GOT3 (cell line): ENCODE measurements at places on chromosomes 6 and 20.
A peak's percentile ranks its signal among the peaks of the same experiment; 100 is the strongest.

GRCh38 chr6:160102956-160103824 is 18.4 kb upstream of the SLC22A1 start:
- no peak for DNase-seq

- no peak for DNase-seq
These were observed 38.0 kb downstream of the PKHD1 start for GRCh38 chr6:52049252-52050050.

- no peak for DNase-seq
These were observed 59.8 kb downstream of the SHPRH start for GRCh38 chr6:145904391-145904790.

DNA sequence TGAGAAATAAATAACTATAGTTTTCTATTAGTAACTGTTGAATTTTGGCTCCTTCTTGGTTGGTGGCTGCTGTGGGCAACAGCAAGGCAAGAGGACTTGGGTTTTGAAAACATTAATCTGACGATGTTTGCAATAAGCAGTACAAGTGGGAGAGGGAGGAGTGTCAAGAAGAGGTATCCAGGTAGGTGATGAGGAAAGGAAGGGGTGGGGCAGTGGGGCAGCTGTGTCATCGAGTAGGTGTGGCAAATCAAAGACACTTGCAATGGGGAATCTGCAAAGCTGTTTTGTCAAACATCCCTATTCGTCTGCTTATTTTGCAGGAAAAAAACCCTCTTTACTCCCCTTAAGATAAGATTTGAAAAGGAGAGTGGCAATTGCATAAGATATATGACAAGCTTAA is 171.9 kb upstream of the MAP3K7 start:
- no peak for DNase-seq

DNA sequence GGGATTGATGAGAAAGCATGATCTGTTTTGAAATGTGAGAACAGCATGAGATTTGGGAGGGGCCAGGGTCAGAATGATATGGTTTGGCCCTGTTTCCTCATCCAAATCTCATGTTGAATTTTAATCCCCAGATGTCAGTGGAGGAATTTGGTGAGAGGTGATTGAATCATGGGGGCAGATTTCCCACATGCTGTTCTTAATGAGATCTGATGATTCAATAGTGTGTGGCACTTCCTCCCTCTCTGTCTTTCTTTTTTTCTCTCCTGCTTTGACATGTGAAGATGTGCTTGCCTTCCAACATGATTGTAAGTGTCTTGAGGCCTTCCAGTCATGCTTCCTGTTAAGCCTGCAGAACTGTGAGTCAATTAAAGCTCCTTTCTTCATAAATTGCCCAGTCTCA is 1060.3 kb upstream of the CITED2 start:
- no peak for DNase-seq

GRCh38 chr6:18457065-18457737 is 70.1 kb downstream of the RNF144B start:
- no peak for DNase-seq

DNA sequence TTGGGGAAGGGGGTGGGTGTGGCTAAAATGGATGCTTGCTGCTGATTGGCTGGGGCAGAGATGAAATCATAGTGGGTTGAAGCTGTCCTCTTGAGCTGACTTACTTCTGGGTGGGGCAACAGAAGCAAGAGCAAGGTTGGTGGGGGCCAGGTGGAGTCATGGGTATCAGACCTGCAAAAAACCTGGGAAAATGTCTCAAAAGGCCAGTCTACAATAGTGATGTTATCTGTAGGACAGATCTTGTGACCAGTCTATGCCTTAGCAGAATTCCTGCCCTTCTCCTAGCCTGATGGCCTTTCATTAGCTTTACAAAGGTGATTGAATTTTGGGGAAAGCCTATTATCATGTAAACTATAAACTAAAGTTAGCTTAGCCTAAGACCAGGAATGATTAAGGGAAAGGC is 945.7 kb downstream of the KIF16B start:
- DNase-seq, result no peak

GRCh38 chr6:30884521-30885480 is 482 bp downstream of the DDR1 start:
- no peak for DNase-seq

- DNase-seq, result no peak
These were observed 126.5 kb downstream of the CDK19 start for GRCh38 chr6:110688661-110689268.

- peak; percentile 42 for DNase-seq
These were observed 75.7 kb downstream of the SYNJ2 start for GRCh38 chr6:158057213-158057987.

DNA sequence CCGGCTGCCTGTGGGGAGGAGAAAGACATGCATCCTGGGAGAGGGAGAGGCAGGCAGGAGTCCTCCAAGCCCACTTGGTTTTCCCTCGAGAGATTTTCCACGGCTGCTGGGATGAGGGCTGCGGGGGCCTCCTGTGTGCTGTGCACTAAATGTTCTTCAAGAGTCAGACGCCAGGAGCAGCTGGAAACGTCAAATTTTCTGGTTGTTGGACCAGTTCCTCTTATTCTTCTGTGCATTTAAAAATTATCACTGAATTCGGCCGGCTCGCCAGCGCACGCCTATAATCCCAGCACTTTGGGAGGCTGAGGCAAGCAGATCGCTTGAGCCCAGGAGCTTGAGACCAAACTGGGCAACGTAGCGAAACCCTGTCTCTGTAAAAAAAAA is 32.8 kb upstream of the NTSR1 start:
- DNase-seq, result no peak

DNA sequence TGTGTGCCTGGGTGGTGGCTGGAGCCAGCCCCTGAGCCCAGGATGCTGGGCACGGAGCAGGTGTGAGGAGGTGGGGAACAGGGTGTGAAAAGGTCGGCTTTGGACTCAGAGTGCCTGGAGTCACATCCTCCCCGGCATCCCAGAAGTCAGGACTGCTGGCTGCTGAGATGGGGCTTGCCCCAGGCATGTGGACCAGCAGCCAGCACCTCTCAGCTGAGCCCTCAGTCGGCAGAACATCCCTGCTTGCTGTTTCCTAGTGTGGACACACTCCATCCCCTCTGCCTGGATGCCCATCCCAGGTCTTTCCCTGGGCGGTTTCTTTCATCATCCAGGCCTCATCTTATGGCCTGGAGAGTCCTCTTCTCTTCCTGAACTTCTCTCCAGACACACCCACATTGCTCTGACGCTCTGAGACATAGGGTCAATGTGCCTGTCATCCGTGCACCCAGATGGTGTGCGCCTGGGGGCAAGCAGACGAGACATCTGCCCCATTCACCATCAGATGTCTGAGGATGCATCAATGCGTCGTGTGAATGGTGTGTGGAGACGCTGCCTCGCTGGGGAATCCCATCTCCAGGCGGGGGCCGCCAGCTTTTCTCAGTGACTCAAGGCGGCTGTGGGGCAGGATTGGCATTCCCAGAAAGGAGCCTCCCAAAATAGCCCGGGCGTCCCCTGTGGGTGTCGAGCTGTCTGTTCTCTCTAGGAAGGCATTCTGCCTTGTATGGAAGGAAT is 104.2 kb downstream of the SYCP2 start:
- DNase-seq, result no peak

- DNase-seq, result no peak
These were observed 3.7 kb downstream of the CSNK2A1 start for GRCh38 chr20:539848-540247.

DNA sequence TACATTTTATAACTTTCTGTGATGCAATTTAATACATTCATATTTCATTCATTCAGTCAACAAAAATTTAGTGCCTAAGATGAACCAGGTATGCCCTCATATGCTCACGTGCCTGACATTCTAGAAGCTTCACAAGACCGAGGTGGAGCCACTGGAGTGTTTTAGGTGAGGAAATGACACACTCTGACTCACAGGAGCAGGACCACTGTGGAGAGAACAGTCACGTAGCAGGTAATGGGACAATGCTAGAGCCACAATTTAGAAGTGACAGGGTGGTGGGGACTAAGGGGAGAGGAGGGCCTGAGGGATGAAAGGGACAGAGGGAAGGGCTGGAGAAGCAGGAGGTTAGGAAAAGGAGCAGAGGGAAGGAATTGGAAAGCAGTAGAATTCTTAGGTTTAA is 17.6 kb upstream of the HLA-A start:
- DNase-seq, result no peak

DNA sequence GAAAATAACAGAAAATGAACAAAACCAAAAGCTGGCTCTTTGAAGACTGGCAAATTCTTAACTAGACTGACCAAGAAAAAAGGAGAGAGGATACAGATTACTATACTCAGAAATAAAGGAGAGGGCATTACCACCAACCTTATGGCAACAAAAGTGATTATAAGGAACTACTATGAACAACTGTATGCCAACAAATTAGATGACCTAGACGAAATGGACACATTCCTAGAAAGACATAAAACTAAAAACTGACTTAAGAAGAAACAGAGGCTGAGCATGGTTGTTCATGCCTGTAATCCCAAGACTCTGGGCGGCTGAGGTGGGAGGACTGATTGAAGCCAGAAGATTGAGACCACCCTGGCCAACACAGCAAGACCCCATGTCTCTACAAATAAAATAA is 33.5 kb downstream of the TRPC4AP start:
- DNase-seq, result no peak

DNA sequence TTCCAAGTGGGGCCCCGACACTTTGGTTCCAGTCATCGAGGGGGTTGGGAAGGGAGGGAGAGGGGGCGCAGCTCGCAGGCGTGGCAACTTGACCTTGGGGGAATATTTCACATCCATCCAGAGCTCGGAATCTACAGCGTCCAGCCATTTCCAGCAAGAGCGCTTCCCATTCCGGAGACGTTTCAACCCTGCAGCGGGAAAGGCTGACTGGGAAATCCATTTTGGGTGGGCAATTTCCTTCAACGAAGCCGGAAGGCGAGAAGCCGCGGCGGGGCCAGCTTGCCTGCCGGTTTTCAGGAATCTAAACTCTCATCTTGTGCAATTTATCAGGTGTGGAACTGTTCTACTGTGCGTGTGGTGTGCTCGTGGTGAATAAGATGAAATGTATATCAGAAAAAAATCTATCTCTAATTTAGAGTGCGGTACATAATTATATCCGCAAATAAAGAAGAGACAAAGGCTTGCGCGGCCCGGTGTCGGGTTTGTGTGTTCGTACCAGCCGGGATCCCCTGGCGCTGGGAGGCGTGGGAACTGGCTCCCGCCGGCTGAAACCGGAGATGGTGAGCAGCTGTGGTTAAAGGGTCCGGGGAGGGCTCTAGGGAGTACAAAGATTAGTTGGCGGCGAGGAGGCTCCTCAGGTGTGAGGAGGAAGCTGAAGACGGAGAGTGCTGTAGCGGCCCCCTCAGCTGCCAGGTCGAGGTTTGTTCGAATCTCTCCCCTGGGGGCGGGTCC is 4.8 kb downstream of the SLC32A1 start:
- no peak for DNase-seq

DNA sequence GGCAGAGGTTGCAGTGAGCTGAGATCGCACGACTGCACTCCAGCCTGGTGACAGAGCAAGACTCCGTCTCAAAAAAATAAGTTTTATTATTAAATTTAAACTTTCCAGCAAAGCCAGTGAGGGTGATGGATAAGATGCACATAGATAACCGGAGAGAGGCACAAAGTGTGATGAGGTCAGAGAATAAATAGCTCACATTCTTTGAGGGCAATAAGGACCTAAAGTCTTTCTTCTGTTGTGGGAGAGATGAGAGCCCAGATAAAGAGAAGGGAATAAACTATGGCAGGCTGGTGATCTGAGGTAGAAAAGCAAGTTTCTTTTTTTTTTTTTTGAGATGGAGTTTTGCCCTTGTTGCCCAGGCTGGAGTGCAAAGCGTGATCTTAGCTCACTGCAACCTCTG is 20.6 kb upstream of the EZR start:
- DNase-seq, result no peak

- no peak for DNase-seq
These were observed 54.5 kb downstream of the TRMT11 start for GRCh38 chr6:126040826-126041225.

GRCh38 chr20:2386516-2387179 is 5.9 kb downstream of the TGM6 start:
- no peak for DNase-seq

DNA sequence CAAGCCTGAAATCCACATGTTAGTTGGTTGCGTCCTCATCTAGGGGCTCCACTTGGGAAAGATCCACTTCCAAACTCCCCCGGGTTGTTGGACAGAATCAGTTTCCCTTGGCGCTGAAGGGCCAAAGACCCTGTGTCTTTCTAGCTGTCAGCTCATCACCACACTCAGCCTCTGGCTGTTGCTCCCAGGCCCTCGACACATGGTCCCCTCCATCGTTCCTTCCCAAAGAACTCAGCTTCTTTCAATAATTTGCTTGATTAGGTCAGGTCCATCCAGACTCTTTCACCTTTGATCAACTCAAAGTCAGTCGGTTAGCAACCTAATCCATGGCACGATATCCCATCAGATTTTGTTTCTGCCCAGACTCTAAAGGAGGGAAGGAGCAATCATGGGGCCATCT is 254.8 kb upstream of the SULF2 start:
- DNase-seq, result no peak

DNA sequence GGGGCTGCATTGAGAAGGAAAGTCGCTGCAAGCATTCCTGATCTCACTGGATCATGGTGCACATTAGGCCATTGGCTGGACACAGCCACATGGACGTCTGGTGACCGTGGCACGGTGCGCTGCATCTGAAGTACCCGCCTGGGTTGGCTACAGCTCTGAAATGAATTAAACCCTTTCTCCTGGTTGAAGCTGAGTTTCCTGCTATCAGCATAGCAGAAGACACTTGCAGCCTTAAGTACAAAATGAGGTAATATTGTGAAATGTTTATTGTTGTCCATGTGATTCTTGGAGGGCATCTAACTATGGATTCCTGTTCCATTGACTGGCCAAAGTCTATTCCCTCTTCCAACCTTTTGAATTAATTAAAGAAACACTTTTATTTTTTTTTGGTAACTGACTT is 89.8 kb upstream of the ADTRP start:
- no peak for DNase-seq

DNA sequence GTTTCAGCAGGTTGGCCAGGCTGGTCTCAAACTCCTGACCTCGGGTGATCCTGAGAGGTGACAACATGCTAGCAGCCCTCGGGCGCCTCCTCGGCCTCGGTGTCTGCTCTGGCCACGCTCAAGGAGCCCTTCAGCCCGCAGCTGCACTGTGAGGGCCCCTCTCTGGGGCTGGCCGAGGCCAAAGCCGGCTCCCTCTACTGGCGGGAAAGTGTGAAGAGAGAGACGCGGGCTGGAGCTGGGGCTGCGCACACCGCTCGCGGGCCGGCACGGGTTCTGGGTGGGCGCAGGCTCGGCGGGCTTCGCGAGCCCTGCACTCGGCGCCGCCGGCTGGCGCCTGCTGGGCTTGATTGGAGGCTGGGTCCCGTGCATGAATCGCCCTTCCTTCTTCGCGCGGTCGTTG is 80.8 kb upstream of the RBM24 start:
- no peak for DNase-seq

DNA sequence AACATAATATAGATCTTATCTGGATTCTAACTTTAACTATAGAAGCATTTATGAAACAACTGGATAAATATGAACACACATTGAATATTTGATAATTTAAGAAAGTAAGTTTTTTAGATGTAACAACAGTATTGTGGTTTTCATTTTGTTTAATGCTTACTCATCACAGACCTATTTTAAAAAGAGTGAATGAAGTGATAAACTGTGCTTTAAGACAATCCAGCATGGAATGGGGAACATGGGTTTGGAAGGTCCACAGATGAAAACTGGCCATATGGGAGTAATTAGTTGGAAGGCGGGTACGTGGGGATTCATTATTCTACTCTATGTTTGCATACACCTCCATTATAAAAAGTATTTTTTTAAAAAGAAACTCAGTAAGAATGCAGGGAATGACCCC is 21.2 kb downstream of the EPB41L2 start:
- DNase-seq, result no peak
